ENCODE measurements at places on chromosomes 11 and 22.

DNA sequence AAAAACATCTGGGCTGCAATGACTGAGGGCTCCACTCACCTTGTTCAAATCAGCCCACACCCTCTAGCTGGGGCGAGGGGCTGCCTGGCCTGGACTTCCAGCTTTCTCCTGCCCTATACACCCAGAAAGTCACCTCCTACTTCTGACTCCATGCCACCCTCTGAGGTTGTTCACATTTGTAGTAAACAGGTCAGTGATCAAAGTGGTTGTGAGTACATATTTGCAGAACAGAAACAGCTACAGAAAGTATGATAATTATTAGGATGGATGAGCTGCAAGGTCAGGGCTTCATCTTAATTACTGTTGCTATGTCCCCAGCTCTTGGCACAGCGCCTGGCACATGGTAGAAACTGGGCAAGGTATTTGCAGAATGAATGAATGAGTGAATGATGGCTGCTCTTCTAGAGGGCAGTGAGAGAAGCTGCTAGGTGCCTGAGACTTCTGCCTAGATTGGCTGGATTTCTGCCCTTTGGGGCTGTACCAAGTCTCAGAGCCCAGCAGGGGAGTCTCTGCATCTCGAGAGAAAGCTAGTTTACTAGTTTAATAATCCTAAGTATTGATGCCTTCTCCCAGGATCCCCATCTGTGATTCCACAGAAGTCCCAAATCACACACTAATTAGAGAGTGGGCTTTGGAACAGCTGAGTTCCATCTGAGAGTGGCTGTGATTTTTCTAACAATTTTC, 36.0 kb downstream of the SYT13 start:
- DNase-seq = no peak

DNA sequence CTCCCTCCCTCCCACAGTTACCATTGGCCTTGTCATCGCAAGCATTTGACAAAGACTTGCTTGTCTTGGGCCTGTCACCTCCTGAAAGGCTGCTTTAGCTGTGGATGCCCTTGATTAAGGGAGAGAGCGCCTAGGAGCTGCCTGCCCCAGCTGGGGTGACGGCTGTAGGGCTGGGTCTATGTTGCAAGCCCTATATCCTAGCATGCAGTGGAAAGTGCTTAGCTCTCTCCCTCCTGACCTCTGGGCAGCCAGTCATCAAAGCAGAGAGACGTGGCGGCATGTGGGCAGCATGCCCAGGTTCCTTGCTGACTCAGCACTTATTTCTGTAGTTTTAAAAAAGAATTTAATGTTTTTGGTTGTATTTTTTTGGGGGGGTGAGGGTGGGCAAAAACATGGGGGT, 75.9 kb downstream of the BARX2 start:
- peak; percentile 53 for DNase-seq

DNA sequence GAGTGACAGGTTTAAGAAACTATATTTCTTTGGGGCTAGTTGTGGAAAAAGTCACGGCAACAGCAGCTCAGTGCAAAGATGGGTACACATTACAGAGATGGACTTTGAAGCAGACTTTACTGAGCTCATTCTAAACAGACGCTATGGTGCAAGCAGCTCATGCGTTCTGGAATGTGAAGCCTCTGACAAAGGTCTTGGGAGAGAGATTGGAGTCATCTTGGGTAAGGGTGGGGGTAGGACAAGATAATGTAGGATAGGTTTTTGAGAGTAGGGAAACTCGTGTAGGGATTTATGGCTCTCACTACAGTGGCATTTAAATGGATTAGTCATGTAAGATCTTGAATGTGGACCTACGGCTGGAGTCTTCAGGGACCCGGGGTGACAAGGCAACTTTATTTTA, 36.2 kb upstream of the CLMP start:
- DNase-seq = no peak

DNA sequence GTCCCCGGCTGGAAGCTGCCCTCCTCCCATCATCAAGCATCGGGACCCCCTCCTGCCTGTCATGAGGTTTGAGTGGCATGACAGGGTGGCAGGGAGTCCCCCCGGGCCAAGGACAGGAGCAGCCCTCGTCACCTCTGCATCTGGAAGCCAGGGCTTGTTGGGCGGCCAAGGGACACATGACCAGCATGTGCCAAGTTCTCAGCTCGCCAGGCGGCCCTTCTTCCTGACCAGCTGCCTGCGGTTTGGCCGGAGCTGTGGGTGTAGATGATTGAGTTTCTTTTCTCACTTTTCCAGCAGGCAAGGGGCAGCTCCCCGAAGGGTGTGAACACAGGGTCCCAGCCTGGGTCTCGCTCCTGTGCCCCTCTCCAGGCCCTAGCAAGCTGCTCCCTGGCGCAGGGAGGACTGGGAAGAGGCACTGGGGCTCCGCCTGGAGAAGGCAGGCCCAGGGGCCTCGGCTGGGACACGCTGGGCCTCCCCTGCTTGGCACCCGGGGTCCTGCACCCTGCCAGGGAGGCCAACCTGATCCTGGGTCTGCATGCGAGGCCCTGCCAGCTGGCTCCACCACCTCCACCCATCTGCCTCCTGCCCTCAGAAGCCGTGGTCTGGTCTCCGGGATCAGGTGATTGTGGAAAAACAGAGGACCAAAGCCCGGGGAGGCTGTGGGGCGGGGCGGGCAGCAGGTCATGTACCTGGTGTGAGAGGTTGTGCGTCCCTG, 13.4 kb downstream of the ARHGAP8 start:
- no peak for DNase-seq

- DNase-seq = no peak
Measured at GRCh38 chr11:1568441-1568911, 3.6 kb downstream of the DUSP8 start.

GRCh38 chr22:31870890-31871289, 73.4 kb upstream of the YWHAH start:
- peak; percentile 68 for DNase-seq

DNA sequence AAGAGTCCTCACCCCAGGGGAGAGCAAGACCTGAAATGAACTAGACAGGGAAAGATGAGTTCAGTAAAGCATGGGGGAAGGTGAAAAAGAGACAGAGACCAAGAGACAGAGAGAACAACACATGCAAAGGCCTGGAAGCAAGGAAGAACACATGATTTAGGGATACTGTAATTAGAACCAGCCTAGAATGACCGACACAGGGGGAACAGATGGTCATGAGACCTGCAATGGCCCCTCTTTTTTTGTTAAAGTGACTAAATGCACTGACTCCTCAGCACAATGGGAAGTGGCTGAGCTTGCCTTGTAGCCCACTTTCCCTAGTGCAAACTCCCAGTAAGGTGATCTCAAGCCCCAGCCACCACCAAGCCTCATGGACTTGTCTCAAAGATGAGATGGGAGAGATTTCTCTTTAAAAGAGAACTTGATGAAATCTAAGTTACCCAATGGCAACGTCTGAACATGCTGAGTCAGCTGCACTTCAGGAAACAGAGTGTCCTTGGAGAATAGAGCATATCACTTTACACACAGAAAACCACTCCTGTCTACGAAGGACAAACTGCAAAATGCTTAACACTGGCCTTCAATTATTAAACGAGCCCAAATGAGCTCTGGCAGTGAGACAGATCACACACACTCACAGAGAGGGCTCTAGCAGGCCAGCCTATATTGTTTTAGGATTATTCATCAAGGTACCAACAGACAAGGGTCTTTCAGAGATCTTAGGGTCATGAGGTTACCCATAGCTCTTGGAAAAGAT, 91.0 kb downstream of the SERGEF start:
- DNase-seq = peak; percentile 31

- no peak for DNase-seq
Measured at GRCh38 chr22:47202819-47203553, 440.5 kb downstream of the TBC1D22A start.

GRCh38 chr22:21996175-21996720, 13.7 kb upstream of the TOP3B start:
- DNase-seq = no peak

DNA sequence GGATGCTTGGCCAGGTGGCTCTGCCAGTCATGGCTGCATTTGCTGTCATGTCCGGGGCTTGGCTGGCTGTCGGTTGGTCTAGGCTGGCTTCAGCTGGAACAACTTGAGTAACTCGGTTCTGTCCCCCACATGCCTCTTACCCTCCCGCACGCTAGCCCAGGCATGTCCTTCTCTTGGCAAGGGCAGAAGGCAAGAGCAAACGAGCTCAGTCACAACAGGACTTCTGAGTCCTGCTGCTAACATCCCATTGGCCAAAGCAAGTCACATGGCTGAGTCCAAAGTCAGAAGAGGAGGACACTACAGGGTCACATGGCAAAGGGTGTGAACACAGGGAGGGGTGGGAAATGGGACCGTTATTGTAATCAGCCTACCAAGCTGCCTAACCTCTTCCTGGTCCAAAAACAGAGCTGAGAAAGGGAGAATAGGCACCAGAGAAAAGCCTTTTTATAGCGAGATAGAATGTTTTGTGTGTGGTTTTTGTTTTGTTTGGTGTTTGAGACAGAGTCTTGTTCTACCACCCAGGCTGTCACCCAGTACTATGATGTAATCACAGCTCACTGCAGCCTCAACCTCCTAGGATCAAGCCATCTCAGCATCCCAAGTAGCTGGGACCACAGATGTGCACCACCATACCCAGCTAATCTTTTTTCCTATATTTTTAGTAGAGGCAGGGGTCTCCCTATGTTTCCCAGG, 81.9 kb downstream of the MN1 start:
- DNase-seq = peak; percentile 50

GRCh38 chr11:62088331-62088933, 35.4 kb upstream of the INCENP start:
- no peak for DNase-seq

DNA sequence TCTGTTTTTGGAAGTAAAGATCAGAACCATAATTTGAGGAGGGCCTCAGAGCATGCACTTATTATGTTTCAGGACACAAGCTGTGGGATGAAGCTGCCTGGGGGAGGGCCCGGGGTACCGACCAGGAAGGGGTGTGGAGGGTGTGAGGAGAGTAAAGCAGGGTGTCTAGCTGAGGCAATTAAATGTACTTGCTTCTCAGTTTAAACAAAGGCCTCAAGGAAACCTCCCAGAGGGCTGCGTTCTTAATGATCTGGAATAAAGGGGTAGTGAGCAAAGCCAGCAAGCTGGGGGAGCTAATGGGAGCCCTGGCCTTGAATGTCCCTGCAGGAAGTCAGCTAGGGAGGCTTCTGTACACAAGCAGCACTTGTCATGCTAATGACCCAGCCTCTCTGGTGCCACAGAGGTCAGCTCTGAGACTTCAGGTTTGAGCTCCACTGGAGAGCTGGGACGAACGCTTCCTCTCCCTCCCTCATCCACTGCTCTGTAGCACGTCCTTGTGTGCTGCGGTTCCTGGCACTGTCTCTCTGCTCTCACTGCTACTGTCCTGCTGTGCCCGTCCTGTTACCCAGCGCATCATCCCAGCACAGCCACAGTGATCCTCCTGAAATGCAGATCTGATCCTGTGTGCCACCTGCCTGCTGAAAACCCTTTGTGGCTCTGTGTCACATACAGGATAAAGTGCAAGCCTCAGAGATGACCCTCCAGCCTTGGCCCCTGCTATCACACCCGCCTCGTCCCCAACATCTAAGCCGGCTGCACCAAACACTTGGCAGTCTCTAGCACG, 159.7 kb downstream of the DBX1 start:
- no peak for DNase-seq

DNA sequence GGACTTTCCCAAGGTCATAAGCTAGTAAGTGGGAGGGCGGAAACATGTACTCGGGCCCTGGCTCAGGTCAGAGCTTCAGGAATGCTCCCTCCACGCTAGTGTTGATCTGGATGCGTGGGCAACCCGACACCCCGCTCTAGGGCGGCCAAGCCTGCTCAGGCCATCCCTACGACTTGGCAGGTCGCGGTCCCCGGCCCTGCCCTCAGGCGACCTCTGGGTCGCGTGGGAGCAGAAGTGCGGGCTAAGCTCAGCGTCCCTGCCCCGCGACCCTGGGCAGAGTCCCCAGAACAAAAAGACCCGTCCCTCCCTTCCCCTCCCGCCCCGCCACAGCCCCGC, 781 bp upstream of the TEF start:
- peak; percentile 74 for DNase-seq
